Skin of body (tissue), 3 donors: ENCODE measurements at places on chromosomes 7 and 10.

DNA sequence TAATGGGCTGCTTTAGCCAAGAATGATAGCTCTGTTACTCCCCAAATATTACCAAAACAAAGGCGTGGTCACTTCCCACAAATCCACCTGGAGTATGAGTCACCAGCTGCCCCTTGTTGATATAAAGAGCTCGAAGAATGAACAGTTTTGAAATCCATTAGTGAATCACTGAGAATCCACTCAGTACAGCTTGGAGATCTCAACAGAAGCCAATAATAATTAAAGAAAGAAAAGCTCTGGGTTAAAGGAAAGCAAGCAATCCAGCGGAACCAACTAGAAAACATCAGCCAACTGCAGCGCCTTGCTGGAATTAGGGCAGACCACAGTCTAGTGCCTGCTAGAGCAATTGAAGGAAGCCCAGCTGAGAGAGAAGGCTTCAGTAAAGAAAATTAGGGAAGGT, 576.0 kb upstream of the C7orf33 start:
- DNase-seq = no peak

GRCh38 chr10:23433701-23434100, 5.2 kb upstream of the OTUD1 start:
- DNase-seq = no peak

DNA sequence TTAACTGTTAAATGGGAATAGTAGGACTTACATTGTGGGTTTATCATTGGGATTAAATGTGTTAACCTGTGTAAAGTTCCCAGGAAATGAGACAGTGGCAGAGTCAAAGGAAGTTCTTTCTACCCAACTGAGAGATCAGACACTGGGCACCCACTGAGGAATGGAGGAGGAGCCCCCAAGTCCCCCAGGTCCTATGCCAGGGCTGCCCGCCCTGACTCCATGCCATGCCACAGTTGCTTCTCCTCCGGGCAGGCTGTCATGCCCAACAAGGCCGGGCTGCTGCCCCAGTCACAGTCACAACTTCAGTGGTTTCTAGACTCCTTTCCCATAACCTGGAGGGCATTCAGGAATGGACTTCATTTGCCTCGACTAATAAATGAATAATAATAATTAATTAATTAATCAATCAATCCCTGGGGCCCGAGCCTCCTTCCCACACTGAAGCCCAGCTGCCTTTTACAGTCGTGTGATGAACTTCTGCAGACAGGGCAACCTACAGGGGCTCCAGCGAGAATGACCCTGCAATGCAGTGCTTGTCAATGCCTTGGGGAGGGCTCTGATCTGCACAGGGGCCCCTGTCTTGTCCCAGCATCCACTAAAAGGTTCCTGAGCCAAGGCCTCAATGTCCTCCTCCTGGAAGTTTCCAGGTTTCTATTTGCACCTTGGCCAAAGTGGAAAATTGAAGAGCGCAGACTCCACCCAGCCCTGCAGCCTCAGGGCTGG, 32.4 kb downstream of the DRGX start:
- no peak for DNase-seq

DNA sequence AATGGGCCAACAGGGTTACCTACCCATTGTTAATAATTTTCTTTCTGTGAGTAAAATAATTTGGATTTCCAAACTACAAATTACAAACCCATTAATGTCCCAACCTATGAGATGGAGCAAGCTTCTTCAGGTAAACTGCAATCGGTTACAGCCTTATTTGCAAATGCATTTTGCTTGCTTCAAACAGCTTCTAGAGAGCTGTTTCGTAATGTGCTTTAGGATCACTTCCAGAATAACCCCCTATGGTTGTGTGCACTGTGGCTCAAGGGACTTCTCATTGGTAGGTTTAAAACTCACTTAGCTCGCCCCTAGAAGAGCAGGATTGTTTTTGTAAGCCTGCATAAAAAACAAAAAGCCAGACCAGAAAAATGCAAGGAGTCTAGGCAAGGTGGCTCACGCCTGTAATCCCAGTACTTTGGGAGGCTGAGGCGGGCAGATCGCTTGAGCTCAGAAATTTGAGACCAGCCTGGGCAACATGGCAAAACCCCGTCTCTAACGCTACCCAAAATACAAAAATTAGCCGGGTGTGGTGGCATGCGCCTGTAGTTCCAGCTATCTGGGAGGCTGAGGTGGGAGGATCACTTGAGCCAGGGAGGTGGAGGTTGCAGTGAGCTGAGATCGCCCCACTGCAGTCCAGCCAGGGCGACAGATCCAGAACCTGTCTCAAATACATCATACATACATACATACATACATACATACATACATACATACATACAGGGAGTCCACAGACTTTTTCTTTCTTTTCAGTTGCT, 3.3 kb upstream of the MAP3K8 start:
- DNase-seq = no peak

- no peak for DNase-seq
Observed at GRCh38 chr7:14579971-14580370, 322.6 kb downstream of the DGKB start.

DNA sequence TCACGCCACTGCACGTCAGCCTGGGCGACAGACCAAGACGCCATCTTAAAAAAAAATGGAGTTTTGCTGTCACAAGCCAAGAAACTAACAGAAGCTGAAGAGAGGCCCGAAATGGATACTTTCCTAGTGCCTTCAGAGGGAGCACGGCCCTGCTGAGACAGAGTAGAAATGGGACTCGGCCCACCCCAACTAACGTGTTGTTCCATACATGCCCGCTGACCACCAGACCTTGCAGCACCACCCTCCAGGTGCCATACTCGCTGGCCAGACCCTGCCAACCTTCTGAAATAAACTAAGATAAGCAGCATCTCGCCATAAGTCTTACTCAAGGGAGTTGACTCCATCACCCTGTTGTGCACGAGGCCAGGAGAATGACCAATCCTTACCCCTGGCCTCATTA, 29.5 kb upstream of the TUBB8 start:
- DNase-seq = no peak

GRCh38 chr10:12566161-12567115, 217.1 kb downstream of the CAMK1D start:
- DNase-seq = peak; percentile 56

GRCh38 chr10:35004651-35005050, 85.5 kb downstream of the CUL2 start:
- DNase-seq = no peak

GRCh38 chr7:96784597-96784996, 75.0 kb upstream of the SEM1 start:
- no peak for DNase-seq

GRCh38 chr7:54544149-54544526, 2.0 kb downstream of the VSTM2A start:
- DNase-seq = no peak

DNA sequence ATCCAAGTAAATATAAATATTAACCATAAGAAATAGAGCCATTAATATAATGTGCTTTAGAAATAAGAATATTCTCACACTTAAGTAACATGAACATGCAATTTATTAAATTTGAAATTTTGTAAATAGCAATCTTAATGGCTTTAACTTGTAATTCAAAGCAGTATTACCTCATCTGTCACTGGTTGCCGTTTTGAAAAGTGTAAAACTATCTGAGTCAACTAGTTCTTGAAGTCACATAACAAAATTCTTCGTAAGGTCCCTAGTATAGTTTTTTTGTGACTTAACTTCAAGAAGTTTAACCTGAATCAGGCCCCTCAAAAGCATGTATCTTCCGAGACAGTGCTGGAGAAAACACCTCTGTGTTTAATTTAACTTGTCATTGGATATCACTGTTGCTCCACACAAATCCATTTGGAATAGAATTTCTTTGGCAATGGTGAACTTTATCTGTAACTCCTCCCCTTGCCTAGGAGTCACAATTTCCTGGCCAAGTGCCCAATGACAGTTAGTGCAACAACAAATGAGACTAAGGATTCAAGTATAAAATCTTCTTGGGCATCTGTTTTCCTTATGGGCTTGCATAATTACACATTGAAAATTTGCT, 47.1 kb downstream of the NT5C2 start:
- peak; percentile 97 for DNase-seq

GRCh38 chr10:30396698-30397097, 37.3 kb upstream of the MAP3K8 start:
- no peak for DNase-seq

GRCh38 chr7:31109751-31110150, 57.6 kb downstream of the ADCYAP1R1 start:
- no peak for DNase-seq

DNA sequence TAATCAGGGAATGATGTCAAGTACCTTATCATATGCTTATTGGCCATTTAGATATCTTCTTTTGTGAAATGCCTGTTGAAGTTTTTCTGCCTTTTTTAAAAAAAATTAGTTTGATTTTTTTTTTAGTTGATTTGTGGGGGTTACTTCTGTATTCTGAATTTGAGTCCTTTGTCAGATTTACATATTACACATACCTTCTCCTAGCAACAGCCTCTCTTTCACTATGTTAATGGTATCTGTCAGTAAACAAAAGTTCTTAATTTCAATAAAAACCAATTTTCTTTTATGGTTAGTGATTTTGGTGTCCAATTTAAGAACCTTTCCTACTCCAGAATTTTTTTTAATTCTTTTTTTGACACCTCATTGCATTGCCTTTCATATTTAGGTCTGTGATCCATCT, 52.0 kb downstream of the CSGALNACT2 start:
- DNase-seq = no peak

DNA sequence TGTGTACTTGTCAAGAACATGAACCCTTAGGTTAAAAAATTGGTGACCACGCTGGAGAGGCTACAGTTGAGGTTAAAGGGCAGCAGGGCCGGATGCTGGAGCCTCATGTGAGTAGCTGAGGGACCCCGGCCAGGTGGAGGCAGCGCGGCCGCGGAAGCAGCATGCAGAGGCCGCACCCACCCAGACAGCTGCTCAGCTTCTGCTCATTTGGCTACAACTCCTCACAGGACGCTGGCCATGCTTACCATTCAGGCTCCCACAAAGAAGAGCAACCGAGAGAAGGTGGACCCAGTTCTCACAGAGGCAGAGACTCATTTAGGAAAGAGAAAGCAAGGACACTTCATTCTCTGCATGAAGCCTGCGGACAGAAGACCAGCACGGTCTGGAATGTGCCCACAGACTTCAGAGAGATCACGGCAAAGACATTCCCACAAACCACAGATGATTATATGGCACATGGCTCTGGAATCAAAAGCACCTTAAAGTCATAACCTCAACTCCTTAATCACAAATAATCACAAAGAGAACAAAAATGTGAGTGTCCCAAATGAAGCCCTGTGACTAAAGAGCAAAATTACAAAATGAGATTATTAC, 94.4 kb downstream of the VOPP1 start:
- no peak for DNase-seq

- no peak for DNase-seq
Observed at GRCh38 chr10:97140049-97140846, 45.5 kb downstream of the SLIT1 start.
